ENCODE measurements at places on chromosomes 3 and 15. TPM values are rescaled to one million over a fixed set of nuclear protein-coding genes. Genes with fewer than 3 reads are reported as not detected.

Gene CD200
- total RNA-seq, result 66.5 TPM

Gene ZBTB11
- 30.2 TPM for total RNA-seq

Gene NDN
- total RNA-seq, result 94.7 TPM

Gene LHFPL4
- not detected for total RNA-seq

Gene TCAIM
- 32.5 TPM for total RNA-seq

Gene MTFMT
- total RNA-seq, result 21.0 TPM

Gene LTF
- total RNA-seq, result not detected

Gene DUOX1
- total RNA-seq, result not detected

Gene LRRC3B
- total RNA-seq, result not detected

Gene ITGB5
- 663 TPM for total RNA-seq

Gene ARGFX
- not detected for total RNA-seq
